ENCODE measurements at places on chromosomes 5 and 9. TPM values are rescaled to one million over a fixed set of nuclear protein-coding genes. Genes with fewer than 3 reads are reported as not detected.

The ENHO gene
- 13.9 TPM for total RNA-seq

The ZFAND5 gene
- 1,096 TPM for total RNA-seq

The KCNV2 gene
- not detected for total RNA-seq

DNA sequence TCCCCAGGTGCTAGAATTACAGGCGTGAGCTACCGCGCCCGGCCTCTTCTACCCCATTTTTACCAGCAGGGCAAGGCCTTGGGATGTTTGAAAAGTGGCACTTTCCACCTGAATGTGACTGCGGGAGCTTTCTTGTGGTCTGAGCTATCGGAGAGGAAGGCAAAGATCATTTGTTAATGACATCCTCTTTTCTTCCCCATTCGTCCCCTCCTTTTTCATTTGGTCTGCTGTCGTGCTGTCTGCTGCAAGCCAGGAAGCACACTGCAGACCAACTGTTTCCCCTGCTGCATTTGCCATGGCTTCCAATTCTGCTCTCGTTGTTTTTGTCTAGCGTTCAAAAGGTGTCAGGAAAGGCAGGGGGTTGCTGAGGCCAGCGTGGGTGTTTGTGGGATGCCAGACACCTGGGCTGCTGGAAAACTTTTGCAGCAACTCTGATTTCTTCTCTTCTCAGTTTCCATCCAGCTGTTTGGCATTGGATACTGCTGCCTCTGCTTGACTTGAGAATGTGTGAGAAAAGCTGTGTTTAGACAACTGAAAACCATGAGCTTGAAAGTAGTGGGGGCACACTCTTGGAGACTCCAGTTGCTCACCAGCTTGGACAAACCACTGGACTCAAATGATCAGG is 196.4 kb upstream of the MSX2 start:
- no peak for DNase-seq

GRCh38 chr5:107218457-107219193 is 452.1 kb downstream of the EFNA5 start:
- no peak for DNase-seq

- no peak for DNase-seq
Measured at GRCh38 chr9:3809724-3810123, 283.9 kb upstream of the RFX3 start.

DNA sequence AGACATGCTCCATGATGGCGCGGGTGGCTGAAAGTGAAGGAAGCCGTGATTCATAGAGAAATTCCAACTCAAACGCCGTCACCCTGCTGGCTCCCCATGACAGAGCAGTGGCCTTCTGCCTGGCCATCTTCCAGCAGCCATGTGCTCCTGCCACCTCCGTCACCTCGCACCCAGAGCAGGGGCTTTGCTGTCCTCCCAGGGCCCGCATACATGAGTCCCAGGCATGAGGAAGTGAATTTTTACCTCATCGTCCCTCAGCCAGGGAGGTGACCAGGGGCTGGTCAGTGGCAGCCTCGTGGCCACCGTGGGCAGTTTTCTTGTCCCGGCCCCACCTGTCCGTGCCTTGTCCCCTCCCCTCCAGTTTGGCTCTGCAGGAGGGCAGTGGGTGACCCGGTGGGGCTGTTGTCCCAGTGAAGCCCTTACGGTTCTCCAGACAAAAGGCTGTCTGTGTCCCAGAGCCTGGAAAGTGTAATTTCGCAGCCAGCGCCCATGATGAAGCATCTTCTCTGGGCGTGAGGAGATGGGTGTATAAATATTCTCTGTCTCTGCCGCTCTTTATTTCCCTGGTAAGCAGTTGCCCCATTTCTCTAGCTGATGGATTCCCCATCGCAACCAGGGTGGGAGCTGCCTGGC is 124.0 kb upstream of the LMX1B start:
- DNase-seq: no peak

DNA sequence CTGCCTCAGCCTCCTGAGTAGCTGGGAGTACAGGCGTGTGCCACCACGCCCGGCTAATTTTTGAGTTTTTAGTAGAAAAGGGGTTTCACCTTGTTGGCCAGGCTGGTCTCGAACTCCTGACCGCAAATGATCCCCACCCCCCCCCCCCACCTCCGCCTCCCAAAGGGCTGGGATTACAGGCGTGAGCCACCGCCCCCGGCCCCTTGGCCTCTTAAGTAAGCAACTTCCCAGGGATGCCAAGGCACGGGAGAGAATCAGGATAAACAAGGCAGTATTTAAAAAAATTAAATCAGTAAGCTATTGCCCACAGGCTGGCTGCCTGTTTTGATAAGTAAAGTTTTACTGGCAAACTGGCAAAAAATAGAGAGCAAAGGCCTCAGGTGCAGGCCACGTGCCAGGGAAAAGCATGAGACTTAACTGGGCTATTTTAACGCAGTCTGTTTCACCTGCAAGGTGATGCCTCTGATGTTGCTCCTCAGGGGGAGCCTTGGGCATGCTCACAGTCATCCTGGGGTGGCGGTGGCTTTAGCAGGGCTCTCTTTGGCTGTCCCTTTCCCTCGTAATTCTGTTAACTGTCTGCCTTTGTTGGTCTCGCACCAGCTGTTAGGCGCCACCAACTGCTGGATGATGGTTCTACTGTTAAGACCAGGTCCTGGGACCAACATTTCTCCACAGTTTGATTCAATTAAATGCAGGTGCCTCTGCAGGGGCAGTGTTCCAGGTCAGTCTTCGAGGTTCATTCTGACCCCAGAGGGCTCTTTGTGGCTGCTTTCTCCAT is 19.4 kb upstream of the RNF130 start:
- no peak for DNase-seq

GRCh38 chr9:81538890-81539289 is 150.5 kb downstream of the TLE1 start:
- no peak for DNase-seq
